ENCODE measurements at places on chromosomes 11 and 22.

GRCh38 chr11:33713151-33713855 lies 12.7 kb upstream of the C11orf91 start:
- no peak for DNase-seq

DNA sequence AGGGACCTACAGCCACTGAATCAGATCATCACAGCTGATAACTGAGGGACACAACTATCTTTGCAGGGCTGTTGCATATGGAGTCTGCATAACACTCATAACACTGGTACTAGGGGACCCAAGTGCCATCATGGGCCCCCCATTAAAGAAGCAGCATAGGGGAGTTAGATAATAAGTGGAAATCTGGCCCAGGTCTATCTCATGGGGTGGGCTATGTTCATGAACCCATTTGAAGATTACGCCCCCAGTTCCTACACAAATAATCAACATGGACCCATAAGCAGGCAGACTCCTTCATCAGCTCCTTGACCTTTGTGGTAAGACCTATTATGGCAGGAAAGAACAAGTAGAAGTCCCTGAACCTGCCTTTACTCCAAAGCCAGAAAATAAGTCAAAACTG lies 48.8 kb downstream of the ASCL2 start:
- DNase-seq: no peak

- no peak for DNase-seq
Observed at GRCh38 chr11:17846852-17847453, 112.4 kb downstream of the KCNC1 start.

GRCh38 chr11:110289472-110289871 lies 6.9 kb downstream of the RDX start:
- DNase-seq: no peak

DNA sequence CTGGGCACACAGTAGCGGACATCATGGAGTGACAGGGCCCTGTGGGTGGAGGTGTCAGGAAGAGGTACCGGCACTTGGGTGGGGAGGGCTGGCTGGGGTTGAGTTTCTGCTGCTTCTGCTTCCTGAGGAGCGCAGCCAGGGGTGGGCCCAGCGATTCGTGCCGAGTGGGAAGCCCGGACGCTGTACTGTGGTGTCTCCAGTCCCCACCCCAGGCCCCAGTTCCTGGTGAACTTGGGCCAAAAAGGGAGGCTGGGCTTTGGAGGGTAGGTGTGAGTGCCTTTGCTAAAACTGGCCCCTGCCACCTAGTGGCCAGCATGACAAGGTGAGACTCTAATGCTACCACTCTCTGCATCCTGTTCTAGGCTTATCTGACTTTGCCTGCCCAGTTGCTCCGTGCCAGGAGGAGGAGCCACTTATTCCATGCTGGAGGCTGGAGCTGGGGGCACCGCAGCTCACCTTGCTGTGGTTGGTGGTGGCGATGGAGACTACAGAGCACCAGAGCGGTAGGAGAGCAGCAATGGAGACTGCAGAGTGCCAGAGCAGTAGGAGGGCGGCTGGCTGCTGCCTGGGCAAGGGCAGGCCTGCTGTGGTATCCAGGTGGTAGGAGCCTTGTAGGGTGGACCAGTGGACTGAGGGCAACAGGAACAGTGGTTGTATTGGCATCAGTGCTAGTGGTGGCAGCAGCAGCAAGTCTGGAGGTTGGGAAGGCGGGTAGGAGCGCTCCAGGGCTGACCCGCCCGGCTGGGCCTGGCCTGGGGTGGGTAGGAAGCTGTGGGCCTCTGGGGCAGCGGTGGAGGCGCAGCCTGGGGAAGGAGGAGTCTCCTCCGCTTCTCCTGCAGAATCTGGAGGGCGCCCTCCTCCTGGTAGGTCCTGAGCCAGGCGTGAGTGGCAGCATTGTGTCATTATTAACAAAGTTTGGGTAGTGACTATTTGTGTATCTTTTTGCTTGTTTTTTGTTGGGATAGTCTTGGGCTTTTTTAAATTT lies 2.2 kb upstream of the RFPL2 start:
- DNase-seq: no peak

GRCh38 chr11:11574373-11575287 lies 47.2 kb downstream of the GALNT18 start:
- DNase-seq: no peak

DNA sequence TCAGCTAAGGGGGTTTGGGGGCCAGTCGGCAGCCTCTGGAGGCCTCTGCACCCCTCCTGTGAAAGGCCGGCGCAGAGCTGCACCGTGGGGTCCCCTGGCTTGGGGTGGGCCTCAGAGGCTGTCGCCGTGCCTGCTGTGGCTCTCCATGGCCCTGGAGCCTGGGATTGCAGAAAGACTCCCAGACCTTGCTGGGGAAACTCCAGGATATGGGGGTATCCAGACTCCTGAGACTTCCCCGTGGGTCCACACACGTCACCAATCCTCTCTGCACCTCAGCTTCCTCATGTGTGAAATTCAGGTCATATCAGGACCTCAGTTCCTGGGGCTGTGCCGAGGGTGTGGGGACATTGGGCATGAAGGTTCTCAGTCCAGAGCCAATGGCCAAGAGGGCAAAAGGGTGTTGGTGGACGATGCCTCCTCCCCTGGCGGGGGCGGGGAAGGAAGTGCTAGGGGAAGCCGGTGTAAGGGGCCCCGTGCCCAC lies 97.1 kb downstream of the KCNQ1 start:
- no peak for DNase-seq

Data from omental fat pad (tissue), 4 donors.